Hematopoietic multipotent progenitor cell (in vitro differentiated cells): ENCODE measurements at places on chromosomes 3 and 15.

DNA sequence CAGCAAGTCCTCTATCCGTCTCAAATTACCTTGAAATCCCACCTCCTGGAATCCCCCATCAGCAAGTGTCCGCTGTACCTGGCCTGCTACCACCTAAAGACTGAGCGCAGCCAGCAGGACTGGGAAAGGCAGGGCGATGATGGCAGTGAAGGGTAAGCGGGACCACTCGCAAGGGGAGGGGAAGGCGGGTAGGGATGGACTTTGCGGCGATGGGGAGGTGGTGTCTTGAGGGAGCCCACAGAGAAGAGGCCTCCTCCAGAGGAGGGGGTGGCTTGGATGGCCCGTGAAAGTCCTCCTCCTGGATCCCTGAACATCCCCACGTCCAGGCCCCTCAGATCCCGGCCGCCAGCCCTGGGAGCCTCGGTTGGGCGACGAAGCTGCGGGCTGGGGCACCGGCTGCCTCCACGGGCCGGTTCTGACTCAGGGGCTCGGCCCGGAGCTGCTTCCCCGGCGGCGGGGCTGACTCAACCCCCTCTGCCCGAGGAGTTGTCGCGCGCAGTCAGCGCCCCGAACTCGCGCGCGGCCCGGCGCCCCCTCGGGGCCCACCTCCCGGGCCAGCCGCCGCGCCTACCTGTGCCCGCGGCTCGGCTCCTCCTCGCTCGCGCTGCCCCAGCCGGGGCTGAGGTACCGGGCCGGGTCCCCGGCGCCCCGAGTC is 512 bp downstream of the LARP6 start:
- DNase-seq = peak; percentile 3

GRCh38 chr3:179967622-179968021 is 69.1 kb downstream of the PEX5L start:
- DNase-seq = no peak

GRCh38 chr3:116230431-116231020 is 214.8 kb downstream of the LSAMP start:
- DNase-seq = no peak

DNA sequence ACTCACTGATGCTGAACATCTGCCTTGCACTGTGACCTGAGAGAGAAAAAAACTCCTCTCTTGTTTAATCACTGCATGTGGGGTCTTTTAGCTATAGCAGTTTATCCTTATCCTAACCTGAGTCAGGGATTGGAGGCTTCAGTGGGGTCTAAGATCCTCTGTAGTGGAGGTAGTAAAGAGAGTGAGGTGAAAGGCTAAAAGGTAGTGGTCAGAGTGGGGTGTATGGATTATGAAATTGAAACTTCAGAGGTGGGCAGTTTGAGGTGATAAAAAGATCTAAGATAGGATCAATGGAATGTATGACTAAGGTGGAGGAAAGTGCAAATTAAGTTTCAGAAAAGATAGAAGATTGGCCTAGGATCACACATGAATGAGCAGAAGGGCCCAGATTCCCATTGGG is 36.5 kb downstream of the DET1 start:
- DNase-seq = no peak

- DNase-seq = no peak
Observed at GRCh38 chr3:71370467-71370866, 213.1 kb downstream of the FOXP1 start.
